ENCODE measurements at places on chromosomes 5 and 9.
A peak's percentile ranks its signal among the peaks of the same experiment; 100 is the strongest.

- no peak for DNase-seq
These were observed 54.9 kb upstream of the N4BP3 start for GRCh38 chr5:178058321-178059012.

DNA sequence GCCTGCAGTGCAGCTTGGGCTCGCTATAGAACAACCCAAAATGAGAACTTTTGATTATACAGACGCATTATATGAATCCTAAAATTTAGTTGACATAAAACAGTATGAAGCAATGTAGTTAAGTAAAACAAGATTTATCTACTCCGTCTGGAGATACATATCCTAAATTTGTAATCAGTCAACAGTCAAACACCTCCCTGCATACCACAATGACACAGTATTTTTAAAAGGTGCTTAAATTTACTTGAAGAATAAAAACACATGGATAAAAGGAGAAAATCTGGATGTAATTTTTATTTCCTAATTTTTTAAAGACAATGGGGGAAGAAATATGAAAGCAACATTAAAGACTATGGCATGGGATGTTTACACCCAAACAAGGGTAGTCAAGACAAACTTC lies 70.8 kb downstream of the PTBP3 start:
- DNase-seq: no peak

DNA sequence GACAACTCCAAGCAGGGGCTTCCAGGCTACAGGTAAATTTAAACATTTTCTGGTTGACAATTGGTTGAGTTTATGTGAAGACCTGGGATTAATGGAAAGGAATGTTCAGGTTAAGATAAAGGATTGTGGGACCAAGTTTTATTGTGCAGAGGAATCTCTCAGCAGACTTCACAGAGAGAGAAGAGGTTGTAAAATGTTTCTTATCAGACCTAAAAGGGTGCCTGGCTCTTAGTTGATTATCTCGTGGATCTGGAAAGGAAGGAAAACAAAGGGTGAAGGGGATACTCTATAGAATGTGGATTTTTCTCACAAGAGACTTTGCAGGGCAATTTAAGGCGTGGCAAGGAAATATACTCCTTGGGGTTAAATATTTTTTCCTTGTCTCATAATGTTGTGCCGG lies 96.5 kb upstream of the RASGRF2 start:
- no peak for DNase-seq

- DNase-seq: no peak
These were observed 209.6 kb downstream of the MAST4 start for GRCh38 chr5:66805514-66806430.

GRCh38 chr5:151078490-151079262 lies 2.2 kb downstream of the TNIP1 start:
- peak; percentile 74 for DNase-seq

DNA sequence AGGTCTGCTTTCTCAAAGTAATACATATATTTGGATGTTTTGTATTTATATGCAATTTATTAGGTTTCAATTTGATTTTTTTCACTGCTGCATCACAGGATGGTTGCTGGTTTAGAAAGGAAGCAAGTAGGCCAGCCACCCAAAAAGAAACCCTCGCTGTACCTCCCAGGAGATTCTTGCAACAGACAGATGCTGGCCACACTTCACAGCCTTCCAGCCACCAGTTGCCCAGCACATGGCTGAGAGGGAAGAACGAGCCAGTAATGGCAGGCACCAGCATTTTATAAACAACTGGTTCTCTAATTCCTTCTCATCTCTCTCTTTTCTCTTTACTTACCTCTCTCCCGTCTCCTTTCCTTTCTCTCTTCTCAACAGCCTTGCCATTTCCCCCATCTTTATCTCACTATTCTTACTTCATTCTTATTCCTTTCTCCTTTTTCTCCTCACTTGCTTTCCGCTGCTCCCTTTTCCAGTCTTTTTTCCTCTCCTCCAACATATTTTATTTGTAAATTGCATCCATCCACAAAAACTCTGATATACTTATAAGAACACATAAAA lies 38.9 kb downstream of the EFNA5 start:
- DNase-seq: no peak

- DNase-seq: no peak
These were observed 46.5 kb downstream of the P4HA2 start for GRCh38 chr5:132181011-132181629.

- no peak for DNase-seq
These were observed 92.1 kb downstream of the CAVIN4 start for GRCh38 chr9:100669968-100670367.

DNA sequence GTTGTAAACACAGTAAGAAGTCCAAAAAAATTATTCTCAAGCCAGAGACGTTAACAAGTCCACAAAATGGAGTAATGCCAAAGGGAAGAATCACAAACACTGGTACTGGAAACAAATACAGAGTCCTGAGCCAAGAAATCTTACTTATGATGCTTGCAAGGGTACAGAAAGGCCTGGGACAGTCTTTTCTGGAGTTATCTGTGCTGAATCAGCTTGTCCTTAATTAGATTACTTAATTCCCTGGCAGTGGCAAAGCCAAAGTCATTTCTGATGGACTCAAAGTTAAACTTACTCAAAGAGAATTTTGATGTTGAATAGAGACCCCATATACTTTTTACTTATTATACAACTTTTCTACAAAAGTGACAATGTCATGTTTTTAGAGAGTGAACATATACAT lies 610.5 kb upstream of the ITGA1 start:
- no peak for DNase-seq

DNA sequence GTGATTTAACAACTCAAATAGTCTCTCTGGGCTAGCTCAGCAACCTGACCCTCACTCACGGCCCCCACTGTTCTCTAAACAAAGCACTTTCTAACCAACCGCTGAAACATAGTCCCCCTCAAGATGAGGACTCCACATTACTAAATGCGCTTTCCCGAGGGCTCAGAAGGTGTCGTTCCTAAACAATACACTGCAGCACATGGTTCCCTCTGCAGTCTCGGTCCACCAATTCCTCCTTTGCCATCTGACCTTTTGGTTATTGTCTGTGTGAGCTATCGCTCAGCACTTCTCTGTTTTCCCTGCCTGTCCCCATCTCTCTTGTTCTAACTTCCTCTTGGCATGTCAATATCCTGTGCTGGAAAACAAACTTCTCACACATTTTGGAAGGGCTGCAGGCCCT lies 7.2 kb downstream of the EPB41L4A start:
- no peak for DNase-seq

GRCh38 chr9:36936498-36936831 lies 97.6 kb downstream of the PAX5 start:
- DNase-seq: no peak

GRCh38 chr5:26553079-26553478 lies 485.3 kb downstream of the CDH9 start:
- DNase-seq: no peak

GRCh38 chr9:3014178-3014577 lies 170.3 kb upstream of the PUM3 start:
- no peak for DNase-seq

DNA sequence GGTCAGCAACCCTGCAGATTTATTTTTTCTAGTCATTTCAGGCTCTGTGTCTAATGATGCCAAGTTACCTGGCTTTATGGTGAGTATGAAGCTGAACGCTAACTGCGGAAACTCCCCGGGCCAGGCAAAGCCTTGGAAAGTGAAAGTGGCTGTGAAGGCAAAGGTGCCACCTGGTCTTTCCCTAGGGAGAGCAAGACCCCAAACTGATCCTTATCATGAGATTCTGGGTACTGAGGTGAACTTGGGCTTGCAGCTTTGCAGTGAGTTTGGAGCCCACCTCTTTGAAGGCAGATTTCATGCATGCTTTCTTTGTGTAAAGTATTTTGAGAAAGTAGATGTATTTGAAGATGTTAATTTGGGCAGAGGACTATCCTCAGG lies 63.3 kb downstream of the CARTPT start:
- DNase-seq: no peak

DNA sequence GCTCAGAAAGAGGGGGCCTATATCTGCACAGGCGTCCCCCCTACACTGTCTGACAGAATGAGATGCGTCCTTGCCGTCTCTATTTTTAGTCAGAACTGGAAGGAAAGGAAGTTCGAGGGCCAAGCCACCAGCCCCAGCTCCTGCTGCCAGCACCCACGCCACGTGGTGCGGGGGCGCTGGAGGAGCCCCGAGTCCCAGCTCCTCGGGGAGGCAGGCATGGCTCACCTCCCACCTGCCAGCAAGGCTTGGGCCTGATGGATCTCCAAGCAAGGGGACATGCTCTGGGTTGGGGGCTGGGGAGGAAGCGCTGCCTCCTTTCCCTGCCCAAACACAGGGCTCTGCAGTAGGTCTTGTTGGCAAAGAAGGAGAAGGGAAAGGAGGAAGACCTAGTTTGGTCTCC lies 80.3 kb upstream of the ARAP3 start:
- DNase-seq: no peak

- no peak for DNase-seq
These were observed 33.2 kb upstream of the ASS1 start for GRCh38 chr9:130411566-130411915.

- no peak for DNase-seq
These were observed 354.2 kb upstream of the ADAMTS16 start for GRCh38 chr5:4785971-4786370.

DNA sequence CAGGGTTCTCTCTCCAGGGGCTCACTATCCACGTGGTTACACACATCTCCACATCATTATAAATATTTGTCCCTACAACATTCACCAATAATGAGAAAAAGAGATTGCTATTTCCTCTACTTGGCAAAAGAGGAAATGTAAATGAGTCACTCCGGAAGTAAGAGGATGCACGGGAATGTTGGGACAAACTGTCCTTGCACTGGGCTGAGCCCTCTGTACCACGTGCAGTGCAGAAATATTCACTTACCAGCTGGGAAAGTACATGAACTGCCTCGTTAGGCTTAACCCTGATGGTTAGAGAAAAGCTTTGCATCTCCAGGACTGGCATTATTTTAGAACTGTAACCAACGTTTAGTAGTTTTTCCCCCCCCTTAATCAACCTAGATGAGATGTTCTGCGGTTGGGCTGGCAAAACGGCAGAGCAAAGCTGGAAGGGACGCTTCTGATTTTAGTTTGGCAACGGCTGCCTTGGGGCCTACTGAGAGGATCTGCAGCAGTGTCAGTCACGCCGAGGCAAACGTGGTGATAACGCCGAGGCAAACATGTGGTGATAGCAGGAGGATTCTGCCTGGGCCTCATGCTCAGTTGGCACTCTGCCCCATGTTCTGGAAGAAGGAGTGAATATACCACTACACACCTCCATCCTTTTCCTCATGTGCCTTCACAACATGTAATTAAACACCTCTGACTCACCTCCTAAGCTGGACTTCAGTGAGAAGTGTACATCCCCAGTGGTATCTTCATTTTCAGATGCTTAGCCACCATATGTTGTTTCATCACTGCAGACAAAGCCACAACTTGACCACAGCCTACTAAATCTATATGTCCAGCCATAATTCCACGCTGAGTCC lies 661.4 kb upstream of the KLF4 start:
- no peak for DNase-seq

- DNase-seq: no peak
These were observed 146.5 kb downstream of the AOPEP start for GRCh38 chr9:94872891-94873511.

DNA sequence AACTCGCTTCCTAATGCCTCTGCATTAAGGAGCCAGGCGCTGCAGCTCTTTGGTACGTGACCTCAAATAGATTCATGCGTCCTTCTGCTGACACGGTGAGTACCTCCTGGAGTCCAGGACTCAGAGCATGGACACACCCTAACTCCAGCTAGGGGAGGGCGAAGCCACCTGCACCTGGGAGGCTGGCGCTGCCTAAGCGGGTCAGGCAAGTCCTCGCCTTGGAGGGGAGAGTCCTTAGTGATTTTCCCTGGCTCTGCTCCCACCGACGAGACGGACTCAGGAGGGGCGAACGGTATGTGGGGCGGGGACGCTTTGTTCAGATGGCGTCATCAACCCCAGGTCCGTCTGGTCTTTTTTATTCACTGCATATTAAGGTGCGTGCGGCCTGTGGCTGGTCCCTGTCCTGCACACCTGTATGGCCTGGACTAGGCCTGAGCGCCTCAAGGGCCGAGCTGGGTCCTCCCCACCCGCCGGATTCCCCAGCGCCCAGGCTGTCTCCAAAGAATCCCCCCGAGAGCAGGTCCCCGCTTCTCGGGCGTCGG lies 50.3 kb downstream of the NSUN2 start:
- DNase-seq: no peak

DNA sequence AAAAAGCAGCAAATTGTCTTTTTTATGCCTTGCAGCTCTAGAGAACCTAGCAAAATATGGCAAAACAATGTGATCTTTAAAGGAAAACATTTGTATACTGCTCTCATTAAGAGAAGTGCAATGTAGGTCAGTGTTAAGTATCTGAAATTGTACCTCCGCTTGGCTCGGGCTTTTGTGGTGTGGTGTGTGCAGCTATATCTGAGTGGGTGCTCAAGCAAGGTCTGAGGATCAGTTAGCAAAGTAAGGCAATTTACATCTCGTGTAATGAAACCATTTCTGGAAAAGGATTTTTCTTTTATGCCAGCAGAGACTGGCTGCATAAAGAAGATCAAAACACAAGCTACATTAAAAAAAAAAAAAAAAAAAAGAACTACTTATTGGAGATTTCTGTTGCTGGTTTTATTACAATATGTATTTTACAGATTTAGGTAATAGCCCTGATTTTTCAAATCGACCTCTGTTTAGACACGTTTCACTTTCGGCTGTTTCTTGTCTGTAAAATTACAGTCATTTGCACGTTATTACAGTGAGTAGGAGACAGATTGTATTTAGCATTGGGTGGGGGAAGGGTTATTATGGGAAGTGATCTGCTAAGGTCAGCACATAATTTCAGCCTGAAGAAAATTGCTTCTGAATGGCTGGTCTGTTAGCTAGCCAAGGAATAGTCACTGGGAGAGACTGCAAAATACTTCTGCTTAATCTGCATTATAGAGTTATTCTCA lies 7.9 kb upstream of the ZNF608 start:
- no peak for DNase-seq

- no peak for DNase-seq
These were observed 7.6 kb downstream of the SLC1A1 start for GRCh38 chr9:4497855-4498254.

DNA sequence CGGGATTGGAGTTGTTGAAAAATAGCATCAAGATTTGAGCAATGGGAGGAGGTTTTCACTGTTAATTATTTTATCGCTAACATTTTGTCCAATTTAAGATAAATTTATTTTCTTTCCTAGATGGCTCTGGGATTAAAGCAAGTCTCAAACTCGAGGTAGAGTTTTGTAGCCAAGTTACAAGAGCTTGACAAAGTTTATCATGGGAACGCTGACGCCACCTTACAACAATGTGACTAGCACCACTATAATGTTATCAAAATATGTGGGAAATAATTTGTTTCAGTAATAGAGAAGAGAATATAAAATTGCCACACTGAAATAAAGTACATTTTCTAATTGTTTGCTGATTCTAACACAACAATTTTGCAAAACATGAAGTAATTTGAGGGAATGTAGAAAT lies 19.8 kb upstream of the TARS1 start:
- no peak for DNase-seq

- DNase-seq: no peak
These were observed 123.0 kb upstream of the MEF2C start for GRCh38 chr5:89005990-89006389.

DNA sequence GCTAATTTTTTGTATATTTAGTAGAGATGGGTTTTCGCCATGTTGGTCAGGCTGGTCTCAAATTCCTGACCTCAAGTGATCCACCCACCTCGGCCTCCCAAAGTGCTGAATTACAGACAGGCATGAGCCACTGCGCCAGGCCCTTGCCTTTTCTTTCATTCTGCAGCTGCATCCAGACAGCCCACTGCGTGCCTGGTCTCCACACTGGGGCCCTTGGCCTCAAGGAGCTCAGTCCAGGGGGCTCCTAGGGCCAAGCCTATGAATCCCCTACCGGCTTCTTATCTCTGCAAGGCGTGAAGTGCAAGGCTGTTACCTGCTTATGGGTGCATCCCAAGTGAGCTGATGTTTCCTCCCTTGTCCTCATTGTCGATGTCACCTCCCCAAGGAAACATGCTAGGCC lies 78.8 kb downstream of the CSNK1A1 start:
- no peak for DNase-seq
